Stimulated activated CD4-positive, alpha-beta T cell treated with anti-CD3 and anti-CD28 coated beads, Interleukin-4, amount 100 ng/mL, for 24 hours (primary cell): ENCODE measurements at places on chromosomes 4 and X.

DNA sequence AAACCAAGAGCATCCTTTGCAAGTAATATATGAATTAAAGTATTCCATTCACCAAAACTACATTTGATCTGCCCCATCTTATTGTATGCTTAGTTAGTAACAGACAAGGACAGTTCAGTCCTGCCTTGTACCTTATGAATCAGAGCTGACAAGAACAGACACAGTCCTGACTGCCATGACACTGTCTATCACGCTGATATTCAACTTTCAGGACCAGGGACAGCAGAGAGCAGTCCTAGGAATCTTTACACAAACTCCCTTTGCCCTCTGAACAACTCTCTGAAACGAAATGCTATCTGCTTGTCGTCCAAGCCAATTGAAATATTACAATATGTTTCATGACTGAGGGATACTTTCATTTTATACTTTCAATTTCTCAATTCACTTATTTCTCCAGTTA is 268.6 kb upstream of the VCX start:
- DNase-seq: no peak

DNA sequence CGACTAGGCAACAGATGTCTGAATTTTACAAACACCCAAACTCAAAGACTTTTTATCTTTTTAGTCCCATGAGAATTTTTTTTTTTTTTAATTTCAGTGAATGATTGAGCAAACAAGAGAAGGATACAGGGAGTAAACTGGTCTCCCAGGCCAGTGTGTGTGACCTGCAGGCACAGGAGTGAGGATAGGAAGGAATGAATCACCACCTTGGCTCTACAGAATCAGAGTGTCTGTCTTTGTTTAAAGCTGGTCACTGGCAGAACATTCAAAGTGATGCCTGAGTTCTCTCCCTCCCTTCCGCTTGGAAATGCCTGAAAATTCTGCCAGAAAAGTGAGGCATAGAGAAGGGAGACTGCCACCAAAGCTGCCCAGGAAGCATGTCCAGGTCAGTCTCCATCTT is 69.5 kb downstream of the PARM1 start:
- DNase-seq: no peak

DNA sequence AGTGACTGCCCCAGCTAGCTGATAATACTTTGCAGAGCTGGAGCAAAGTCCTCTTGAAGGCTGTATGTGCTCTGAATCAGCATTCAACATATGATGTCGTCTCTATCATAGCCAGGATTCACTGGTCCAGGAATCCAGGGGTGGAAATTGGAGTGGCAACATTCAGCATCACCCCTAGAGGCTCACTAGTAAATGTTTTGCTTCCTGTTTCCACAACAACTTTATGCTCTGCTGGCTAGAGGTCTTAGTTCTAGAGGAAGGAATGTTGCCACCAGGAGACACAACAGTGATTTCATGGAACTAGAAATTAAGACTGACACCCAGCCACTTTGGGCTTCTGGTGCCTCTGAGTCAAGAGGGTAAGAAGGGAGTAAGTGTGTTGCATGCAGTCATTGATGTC is 11.3 kb downstream of the MAGEA1 start:
- DNase-seq: no peak

- DNase-seq: no peak
Observed at GRCh38 chrX:138986866-138987265, 275.3 kb upstream of the FGF13 start.

DNA sequence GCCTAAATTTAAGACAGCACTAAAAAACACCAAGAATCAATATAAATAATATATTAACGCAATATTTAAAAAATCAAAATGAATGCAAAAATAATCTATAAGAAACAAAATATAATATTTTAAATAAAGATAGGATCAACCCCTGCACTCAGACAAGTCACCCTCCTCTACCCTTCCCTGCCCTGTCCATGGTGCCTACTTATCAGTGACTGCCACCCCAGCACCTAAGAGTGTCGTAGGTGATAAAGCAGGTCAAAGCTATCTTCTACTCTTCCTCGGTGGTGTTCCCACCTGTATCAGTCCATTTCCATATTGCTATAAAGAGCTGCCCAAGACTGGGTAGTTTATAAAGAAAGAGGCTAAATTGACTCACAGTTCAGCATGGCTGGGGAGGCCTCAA is 251.9 kb downstream of the STIM2 start:
- no peak for DNase-seq

DNA sequence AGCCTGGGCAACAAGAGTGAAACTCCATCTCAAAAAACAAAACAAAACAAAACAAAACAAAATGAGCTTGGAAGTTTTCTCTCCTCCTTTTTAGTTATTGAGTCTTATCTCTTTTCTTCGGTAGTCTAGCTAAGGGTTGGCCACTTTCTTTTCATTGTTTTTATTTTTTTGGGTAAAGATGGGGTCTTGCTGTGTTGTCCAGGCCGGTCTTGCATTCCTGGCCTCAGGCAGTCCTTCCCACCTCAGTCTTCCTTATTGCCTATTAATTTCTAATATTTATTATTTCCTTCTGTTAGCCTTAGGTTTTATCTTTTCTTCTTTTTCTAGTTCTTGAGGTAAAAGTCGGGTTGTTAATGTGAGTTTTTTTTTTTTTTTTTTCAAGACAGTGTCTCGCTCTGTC is 16.4 kb downstream of the METAP1 start:
- no peak for DNase-seq

DNA sequence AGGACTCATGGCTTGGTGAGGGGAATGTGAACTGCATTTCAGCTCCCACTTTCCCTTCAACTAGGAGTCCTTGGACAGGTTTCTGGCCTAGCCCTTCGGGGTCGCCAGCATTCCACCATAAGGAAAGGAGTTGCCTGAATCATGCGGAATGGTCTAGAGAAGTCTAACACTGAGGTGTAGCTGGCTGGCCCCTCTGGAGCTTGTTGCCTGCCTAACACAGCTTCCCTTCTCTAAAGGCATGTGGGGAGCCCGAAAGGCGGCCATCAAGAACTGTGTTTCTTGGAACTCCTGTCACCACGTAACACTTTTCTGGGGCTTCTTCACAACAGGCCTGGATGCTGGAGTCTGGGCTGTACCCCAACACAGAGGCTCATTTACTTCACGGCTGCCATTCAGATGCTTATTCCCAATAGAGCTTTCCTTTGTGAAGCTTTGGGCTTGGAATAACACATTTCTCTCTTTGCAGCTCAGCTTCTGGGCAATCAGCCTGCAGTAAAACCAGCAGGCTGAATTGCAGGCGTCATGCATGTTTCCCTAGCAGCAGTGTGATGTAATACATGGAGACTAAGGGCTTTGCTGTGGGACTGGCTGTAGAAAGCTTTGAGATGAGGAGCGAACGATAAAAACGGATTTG is 5.4 kb downstream of the GABRQ start:
- DNase-seq: no peak

DNA sequence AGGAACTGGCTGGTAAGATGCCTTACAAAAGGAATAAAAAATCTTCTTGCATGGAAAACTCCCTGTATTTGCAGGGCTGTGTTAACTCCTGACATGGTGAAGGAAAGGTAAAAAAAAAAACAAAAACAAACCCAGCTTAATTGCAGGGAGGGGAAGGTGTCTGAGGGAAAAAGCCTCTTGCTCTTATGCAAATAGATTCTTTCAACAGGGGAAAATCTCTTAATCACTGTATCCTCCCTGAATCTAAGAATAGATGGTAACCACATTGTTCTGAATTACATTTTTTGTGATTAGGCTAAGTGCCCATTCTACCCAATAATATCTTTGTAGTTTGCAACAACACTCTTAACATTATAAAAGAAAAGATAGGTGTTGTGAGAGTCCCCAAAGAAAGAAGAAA is 172.6 kb downstream of the RBM46 start:
- DNase-seq: no peak

DNA sequence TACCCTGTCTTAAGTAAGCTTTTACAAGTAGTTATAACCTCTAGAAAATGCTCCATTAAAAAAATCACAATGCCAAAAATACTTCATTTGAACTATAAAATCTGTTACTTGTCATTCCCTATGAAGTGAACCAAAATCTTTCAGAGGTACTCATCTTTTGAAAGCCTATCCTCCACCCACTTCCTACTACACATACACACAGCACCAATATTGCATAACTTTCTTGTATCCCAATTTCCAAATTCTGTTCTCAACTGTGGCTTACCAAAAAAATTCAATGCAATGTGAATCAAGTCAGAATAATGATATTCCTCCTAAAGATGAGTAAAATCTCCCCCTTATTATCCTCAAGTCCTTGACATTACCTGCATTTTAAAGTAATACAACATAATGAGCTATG is 15.9 kb downstream of the DHX15 start:
- DNase-seq: no peak

GRCh38 chr4:96317891-96318290 is 478.0 kb downstream of the PDHA2 start:
- DNase-seq: no peak

- no peak for DNase-seq
Observed at GRCh38 chr4:187541666-187542065, 453.9 kb upstream of the ZFP42 start.

GRCh38 chr4:55553441-55554201 is 6.9 kb upstream of the CLOCK start:
- no peak for DNase-seq

- peak; percentile 61 for DNase-seq
Observed at GRCh38 chr4:89303177-89303576, 4.4 kb downstream of the GPRIN3 start.

GRCh38 chr4:156628858-156629257 is 342.7 kb downstream of the PDGFC start:
- no peak for DNase-seq

GRCh38 chrX:35244088-35244741 is 301.6 kb downstream of the FAM47B start:
- DNase-seq: no peak

GRCh38 chr4:37058826-37059225 is 185.7 kb upstream of the NWD2 start:
- DNase-seq: no peak

DNA sequence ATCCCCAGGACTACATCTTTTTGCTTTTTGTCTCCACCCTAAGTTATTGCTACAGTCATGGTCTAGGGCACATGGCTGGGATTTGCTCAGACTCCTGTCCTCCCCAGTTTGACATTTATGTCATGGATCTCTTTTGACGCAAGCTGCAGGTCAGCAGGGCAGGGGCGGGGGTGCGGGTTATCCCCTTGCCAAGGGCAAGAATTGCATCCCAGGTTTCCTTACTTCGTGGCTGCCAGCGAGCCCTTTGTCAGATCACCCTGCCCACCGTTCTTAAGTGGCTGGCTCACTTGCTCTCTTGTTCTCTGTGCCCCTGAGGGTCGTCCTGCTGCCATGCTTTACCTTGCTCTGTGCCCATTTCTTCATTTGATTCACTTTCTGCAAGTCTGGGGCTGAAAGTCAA is 21.1 kb upstream of the UBA1 start:
- DNase-seq: no peak

GRCh38 chrX:9141496-9141895 is 107.6 kb upstream of the FAM9B start:
- DNase-seq: no peak

DNA sequence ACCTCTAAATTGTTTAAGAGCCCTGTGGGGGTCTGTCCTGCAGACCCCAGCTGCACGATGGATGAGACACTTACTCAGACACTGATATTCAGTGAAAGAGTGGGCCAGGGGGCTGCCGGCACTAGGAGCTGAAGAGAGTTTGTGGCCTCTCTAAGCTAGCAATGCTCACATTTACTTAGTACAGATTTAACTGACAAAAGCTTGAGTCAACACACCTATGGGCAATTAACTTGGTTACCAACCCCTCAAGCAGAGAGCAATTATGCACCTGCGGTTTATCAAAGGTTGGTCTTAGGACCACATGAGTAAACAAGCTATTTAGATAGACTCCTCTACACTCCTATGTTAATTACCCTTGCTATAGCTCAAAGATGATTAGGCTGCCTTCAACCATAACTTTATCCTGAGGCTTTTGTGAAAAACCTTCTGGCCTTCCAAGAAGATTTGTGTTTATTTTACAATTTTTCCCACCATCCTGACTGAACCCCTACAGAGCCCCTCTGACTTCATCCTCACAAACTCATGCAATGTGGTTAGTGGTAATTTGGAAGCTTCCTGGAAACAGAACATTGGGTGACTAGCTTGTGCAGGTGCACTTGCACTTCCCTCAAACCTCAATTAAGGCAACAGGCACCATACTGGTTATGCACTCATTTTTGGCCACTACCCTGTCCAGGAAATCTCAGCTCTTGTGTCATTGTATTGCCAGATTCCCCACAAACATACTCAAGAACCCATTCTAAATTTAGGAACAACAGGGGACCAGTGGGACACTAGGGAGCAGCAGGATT is 234.4 kb upstream of the ITM2A start:
- no peak for DNase-seq

DNA sequence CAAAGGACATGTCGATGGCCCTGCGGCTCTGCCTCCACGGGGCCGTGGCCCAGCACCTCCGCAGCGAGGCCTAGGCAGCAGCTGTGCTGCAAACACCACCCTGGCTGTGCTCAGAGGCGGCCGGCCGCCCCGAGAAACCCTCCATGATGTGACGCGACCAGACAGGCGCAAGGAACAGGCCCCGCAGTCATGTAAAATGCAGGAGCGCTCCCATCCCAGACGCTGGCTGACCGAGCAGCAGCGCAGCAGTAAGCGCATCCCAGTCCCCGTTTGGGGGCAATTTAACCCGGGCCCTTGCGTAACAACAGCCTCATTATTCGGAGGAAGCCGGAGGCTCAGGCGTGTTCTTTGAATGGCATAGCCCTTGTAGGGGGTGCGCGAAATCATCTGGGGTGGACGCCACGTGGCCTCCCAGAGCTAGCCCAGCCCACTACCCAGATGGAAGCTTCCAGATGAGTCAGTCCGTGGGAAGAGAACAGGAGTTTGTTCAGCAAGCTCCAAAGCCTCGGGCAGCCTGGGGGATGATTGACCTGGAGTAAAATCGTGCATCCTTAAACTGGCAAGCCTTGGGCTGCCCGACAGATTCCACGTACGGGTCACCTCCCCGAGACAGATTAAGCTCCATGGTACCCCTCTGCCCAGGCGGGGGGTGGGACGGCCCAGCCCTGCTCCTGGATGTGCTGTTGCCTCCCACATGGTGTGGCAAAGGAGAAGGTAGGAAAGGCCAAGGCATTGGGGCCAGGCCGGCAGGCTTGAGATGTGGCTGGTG is 124.0 kb downstream of the HMX1 start:
- DNase-seq: no peak

- DNase-seq: no peak
Observed at GRCh38 chrX:39450234-39450977, 647.4 kb downstream of the BCOR start.

GRCh38 chr4:128388352-128388630 is 100.7 kb upstream of the PGRMC2 start:
- no peak for DNase-seq

DNA sequence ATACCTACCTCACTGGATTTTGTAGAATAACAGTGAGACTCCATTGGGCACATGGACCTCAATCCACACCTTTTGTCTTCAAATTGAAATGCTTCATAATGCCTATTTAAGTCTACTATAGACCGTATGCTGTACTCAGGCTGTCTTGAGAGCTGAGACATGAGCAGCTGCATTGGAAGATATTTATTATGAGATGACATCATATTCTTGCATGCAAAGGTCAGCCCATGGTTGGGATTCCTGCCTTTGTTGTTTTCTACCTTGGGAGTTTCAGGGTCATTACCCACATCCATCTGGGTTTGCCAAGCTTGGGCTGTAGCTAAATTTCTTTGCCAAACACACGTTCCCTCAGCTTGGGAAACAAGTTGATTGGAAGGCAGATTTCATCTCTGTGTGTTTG is 33.2 kb upstream of the MAMLD1 start:
- no peak for DNase-seq

- DNase-seq: peak; percentile 22
Observed at GRCh38 chr4:38489924-38490639, 173.9 kb upstream of the KLF3 start.
